ENCODE measurements at places on chromosomes 6 and 20.

- no peak for DNase-seq
These were observed 574.4 kb downstream of the RNF144B start for GRCh38 chr6:18961566-18961965.

DNA sequence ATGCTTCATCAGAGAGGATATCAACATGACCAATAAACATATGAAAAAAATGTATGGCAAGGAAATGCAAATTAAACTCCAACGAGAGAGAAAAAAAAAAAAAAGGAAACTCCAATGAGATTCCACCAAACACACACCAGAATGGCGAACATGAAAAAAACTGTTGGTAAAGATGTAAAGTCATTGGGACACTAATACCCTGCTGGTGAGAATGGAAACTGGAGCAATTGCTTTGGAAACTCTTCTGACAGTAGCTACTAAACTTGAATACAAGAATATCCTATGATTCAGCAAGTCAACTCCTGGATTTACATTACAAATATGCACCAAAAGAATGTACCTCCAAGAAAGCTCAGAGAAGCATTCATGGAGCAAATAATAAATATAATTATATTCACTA, 260.7 kb upstream of the ECI2 start:
- no peak for DNase-seq

DNA sequence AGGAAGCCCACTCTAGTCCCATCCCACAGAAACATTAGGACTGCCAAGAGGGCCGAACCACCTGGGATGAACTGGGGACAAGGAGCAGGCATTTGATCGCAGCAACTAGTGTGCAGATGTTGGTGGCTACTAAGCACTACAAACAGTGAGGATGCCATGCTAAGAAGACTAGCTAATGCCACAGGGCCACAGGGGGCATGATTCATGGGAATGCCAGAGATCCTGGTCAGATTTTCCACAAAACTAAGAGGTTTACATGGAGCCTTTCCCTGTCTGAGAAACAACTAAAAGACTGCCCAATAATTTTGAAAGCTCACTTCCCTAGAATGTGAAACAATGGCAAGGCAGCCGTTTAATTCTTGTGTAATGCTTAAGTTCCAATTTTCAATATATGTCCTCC, 375.9 kb upstream of the PTCHD4 start:
- no peak for DNase-seq

DNA sequence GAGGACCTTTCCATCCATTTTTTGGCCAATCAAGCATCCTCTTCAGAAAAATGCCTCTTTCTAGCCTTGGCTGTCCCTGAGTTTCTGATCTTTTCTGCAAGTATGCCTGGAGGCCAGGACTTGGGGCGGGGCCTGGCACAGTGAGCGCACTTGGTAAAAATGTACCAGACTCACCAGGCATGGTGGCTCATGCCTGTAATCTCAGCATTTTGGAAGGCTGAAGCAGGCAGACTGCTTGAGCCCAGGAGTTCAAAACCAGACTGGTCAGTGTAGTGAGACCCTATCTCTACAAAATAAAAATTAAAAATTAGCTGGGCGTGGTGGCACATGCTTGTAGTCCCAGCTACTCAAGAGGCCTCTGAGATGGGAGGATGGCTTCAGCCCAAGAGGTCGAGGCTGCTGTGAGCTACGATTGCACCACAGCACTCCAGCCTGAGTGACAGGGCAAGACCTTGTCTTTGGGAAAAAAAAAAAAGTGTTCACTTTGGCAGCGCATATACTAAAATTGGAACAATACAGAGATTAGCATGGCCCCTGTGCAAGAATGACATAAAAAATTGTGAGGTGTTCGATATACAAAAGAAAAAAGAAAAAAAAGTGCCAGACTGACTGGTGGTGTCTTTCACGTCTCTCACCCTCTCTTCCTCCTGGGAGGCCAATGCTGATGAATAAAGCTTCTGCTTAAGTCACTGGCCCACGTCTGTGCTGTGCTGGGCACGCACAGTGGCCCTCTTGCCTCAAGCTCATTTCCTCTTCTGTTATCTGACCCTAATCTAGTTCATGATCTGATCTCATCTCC, 18.1 kb upstream of the SLC9A8 start:
- no peak for DNase-seq

- DNase-seq, result no peak
These were observed 258.1 kb downstream of the PREX1 start for GRCh38 chr20:48569679-48570078.

DNA sequence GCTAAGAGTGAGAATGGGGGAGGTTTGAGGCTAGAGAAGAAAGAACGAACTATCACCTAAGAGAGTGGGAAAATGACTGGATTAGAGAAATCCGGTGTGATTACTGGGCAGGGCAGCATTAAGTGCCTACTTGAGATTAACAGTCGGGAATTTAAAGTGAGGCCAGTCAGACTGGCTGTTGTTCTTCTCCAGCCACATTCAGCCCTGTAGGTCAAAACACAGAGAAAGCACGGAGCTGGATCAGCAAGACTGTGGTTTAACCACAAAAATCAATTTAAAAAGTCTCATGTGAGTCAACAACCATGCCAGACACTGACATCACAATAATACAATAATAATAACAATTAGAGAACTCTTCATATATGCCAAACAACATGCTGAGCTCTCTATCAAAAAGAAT, 301.9 kb upstream of the SGK1 start:
- DNase-seq, result no peak

DNA sequence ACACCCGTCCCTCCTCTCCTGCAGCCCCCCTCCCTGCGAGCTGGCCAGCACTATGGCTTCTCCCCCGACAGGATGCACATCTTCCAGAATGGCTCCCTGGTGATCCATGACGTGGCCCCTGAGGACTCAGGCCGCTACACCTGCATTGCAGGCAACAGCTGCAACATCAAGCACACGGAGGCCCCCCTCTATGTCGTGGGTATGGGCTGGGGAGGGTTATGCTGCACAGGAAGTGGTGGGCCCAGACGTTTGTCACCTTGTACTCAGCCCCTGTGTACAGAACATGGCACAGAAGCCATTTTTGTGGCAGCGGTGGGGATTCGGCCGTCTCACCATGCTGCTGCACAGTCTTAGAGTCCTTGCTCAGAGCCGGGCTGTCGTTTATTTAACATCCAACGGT, 29.0 kb upstream of the SRF start:
- no peak for DNase-seq

GRCh38 chr6:9307786-9308185, 872.4 kb upstream of the SLC35B3 start:
- no peak for DNase-seq

DNA sequence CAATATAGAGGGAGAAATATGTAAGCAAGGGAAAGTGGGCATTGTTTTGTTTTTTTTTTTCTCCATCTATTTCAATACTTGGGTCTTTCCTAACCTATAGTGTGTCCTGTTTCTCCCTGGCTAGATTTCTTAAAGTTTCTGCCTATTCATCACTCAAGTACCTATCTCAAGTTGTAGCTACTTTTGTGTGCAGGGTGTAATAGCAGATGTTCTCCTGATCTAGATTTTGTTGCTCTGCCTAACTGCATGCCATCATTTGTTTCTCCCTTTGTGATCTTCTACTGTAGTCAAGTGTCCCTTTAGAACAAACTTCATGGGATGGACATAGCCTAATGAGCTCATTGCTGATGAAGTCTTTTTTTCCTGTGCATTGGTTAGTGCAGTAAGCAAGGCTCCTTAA, 45.8 kb downstream of the TOP1 start:
- DNase-seq, result no peak

- DNase-seq, result no peak
These were observed 112.6 kb downstream of the PLCB1 start for GRCh38 chr20:8244637-8245036.

- no peak for DNase-seq
These were observed 49.7 kb upstream of the CITED2 start for GRCh38 chr6:139423971-139424667.

DNA sequence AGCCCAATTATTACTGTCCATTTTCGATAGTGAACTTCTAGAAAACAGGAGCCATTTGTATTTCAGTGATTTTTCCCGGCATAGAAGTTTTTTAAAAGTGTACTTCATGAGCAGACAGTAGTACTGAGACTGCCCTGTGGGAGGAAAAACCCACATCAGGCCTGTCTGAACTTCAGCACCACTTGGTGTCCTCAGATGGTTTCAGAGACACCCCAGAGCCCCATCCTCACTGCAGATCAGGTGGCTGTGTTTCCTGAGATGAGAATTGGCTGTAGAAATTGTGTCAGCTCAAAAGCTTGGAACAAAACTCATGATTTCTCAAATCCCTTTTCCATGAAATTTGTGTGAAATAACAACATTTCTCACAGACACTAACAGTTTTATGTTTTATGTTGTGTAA, 110.0 kb upstream of the RIN2 start:
- no peak for DNase-seq

DNA sequence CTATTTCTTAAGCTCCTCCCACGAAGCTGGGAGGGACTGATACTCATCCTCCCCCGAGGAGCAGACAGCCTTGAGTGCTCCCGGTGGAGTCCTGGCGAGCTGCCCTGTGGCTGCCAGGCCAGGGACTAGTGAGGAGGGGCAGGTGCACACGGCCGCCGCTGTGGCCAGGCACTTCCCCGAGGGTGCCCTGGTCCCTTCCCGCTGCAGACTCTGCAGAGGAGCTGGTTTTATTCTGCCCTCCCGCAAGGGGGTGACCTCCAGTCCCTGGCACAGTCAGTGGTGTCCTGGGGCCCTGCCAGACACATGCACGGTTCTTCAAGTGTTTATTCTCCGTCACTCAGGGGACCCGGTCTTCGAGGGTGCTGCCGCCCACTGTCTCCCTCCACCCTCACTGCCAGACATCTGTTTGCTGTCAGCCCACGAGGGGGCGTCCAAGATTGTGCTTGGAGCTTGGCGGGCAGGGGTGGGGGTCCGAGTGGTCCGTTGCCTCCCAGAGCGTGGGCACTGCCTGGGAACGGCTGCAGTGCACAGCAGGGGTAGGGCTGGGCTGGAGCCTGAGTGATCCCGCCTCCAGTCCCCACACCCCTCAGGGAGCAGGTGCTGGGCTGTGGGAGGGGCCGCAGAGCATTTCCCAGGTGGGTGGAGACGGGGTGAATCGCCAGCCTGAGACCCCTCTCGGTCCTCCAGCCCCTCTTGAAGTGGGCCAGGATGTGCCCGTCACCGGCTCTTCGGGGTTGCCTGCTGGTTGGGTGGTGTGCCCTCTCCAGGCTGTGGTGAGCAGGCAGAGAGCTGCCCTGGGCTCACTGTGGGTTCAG, 3.1 kb upstream of the CABLES2 start:
- no peak for DNase-seq

DNA sequence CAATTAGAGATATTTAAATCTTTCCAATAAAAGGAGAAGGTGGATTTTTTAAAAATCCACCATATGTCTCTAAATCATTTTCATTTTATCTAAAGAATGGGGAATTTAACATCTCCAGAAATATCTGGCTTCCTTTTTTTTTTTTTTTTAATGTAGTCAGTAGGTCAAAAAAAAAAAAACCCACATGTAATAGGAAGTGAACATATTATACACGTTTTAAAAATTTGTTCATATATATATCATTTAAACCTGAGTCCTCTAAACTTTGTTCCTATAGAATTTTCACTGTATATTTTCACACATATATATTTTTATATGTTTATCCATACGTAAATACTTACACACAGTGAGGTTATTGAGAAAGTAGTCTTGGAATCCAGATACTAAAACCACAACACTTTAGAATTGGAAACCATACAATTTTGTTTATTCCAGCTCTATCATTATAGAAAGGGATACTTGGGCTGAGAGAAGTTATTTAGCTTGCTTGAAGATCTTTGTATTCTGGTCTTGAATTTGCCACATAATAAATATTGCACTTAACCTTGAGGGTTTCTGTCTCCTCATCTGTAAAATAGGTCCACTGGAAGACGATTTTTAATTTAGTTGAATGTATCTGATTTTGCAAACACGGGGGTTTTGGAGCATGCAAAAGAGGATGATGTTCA, 62.1 kb upstream of the ZNF217 start:
- DNase-seq, result no peak

DNA sequence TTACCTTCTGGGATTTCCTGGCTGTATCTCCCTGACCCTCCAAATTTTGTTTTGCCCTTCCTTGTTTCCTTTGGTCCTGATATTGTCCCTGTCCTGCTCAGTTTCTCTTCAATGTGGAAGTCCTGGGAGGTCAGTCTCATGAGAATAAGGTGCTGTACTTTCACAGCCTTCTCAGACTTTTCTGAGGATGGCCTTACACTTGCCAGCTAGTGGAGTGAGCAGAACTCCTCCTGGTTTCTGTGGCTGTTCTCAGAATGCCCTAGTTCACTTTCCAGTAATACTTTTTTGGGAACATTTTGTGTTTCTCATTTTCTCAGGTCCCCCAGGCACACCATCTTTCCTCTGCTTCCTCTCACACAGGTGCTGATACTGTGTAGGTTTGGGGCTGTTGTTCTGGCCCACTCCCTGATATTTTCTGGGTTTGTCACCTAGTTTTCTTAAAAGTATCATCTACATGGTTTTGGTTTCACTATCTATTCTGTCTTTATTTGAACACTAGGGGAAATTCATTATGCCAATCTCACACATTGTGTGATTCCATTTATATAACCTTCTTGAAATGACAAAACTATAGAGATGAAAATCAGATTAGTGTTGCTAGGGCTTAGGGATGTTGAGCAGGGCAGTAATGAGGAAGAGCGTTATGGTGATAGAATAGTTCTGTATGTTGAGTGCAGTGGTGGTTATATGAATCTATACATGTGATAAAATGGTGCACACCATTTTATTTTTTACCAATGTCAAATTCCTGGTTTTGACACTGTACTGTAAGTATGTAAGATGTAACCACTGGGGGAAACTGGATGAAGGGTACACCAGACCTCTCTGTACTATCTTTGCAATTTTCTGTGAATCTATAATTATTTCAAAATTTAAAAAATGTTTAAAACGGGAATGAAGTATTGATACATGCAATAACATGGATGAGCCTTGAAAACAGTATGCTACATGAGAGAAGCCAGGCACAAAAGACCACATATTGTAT, 27.2 kb upstream of the BRPF3 start:
- DNase-seq, result no peak

DNA sequence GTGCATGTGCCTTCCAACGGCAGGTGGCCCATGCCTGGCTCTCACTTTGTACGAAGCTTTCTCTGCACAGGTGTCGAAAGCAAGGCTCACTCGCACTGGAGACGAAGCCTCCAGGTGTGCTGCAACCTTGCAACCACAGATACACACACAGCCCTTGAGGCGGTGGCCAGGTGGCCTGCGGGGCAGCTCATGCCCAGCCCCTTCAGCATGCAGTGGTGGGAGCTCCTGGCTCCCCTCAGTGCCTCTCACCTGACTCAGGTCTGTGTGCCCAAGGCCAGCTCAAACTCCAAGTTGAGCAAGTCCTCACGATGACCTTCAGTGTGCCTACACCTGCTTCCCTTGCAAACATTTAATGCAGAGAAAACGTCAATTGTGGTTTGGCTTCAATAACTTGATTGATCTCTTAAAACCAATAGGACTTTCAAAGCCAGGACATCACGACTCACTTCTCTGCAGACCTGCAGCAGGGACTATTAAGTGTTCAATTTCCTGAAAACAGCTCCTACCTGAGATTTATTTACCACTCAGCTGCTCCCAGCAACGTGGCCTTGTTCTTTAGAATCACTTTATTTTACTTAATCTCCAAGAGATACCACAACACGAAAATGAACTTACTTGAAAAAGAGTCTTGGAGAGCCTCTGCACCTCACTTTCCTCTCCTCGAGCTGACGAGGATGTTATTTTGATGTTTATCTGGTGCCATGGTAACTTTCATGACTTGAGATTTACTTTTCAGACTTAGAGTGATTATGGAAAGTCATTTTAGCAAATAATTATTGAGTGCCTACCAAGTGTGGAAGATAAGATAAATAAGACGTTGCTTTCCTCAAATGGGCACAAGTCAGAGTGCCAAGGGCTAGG, 86.3 kb downstream of the SLC22A23 start:
- DNase-seq, result no peak

GRCh38 chr20:32515631-32516101, 69.5 kb downstream of the NOL4L start:
- no peak for DNase-seq

Data from activated CD8-positive, alpha-beta memory T cell treated with anti-CD3 and anti-CD28 coated beads for 48 hours (primary cell).